Fibroblast of skin of right biceps (primary cell): ENCODE measurements at places on chromosomes 16 and 17.

- peak; percentile 19 for DNase-seq
Measured at GRCh38 chr17:36705874-36706731, 104.7 kb downstream of the MRM1 start.

DNA sequence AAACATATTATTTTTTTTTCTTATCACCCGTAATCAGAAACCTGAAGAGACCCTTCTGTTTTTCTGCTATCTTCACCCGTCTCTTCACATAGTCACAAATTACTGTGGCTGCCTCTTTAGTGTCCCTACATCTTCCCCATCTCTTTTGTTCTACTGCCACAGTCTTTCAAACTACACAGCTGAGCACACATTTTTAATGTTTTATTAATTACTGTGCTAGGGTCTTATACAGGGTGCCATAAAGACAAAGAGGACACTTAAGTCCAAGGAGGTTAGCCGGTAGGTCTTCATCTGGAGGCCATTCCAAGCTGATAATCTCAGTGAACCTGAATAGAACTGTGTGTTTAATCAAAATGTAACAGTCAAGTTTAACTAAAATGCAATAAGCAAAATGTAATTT, 20.7 kb downstream of the CNTNAP4 start:
- DNase-seq, result no peak

GRCh38 chr16:52052818-52053217, 494.1 kb downstream of the TOX3 start:
- no peak for DNase-seq

GRCh38 chr16:77206533-77206932, 7.3 kb downstream of the SYCE1L start:
- DNase-seq, result no peak

GRCh38 chr16:84614968-84615813, 2.7 kb downstream of the COTL1 start:
- DNase-seq, result no peak

- DNase-seq, result no peak
Measured at GRCh38 chr17:56593646-56594319, at the start of gene NOG. TSS of gene NOG (plus strand) at chr17:56593699. CDS start at chr17:56594224, 525 bp downstream.

DNA sequence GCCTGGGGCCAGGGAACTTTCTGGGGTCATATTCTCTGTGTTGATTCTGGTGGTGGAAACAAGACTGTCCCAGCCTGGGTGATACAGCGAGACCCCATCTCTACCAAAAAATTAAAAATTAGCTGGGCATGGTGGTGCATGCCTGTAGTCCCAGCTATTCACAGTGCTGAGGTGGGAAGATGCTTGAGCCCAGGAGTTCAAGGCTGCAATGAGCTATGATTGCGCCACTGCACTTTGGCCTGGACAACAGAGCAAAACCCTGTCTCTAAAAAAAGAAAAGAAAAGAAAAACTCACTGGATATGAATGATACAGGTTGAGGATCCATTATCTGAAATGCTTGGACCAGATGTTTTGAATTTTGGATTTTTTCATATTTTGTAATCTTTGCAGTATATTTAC, 13.6 kb downstream of the SCGB1C2 start:
- no peak for DNase-seq

- DNase-seq, result no peak
Measured at GRCh38 chr16:29810699-29811169, 1.3 kb upstream of the PRRT2 start.

DNA sequence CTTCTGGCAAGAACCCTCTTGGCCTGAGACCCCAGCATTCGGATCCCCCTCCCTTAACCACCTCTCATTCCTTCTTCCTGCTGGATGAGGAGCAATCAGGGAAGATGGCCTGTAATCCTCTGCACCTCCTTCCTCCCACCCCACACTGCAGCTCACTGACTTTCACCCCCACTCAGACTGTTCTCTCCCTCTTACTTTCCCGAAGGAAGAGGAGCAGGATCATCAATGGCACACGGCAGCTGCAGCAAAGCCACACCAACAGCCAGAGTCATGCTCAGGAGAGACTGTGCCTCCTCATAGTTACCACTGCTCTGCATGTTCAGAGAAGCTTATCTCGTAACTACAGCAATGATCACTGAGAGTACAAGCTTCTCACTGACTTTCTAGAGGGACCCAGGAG, 10.1 kb upstream of the TMEM101 start:
- DNase-seq, result no peak

GRCh38 chr16:73629011-73629410, 581.1 kb upstream of the ZFHX3 start:
- DNase-seq, result no peak

- peak; percentile 56 for DNase-seq
Measured at GRCh38 chr16:15857724-15858560, 1.1 kb upstream of the MYH11 start.

DNA sequence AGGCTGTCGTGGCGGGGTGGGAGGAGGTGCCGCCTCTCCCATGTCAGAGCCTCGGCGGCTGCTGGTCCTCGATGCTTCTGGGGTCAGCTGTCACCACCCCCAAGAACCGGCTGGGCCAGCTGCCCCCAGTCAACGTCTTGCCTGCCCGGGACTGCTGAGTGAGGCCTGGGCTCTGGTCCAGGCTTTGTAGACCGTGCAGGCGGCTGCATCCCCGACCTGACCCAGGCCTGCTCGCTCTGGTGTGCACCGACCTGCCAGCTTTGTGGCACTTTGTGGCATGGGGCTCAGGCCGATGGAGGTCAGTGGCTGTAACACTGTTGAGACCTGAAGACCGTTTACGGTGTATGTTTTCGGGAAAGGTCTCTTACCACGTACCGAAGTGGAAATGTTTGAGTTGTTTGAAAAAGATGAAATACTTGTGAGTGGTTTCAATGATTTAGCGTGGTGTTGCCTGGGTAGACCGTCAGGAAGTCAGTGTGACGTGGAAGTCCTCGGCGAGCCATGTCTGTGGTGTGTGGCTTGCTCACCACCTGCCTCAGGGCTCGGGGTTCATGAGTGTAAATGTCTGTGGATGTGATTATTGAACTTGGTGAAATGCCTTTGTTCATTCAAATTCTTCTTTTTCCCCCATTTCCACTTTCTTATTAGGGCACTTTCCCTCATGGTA, 53.2 kb upstream of the ZNF750 start:
- DNase-seq, result no peak

DNA sequence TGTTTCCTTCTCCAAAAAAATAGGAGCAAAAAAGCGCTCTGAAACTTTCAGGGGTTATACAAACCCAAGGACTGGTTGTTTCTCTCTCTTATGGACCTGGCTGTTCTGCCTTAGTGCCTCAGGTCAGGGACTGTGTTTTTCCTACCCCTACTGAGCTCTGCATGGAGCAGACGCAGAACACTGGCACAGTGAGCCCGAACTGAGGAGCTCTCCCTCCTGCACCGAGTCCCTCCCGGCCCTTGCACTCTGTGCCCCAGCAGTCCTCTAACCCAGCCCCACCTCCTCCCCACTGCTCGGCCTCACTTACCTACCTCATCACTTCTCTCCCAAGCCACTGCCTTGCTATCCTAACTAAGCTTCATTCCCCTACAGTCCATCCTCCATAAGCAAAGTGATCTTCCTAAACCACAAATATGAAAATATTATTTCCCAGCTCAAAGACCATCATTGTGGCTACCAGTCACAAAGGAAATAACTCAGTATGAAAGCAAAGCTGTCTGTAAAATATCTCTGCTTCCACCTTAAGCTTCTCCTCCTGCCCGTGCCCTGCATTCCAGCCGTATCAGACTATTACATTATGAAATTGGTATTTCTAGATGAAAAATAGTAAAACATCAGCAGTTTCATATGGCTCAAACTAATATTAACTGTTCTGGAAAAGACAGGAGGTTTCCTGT, 13.6 kb downstream of the MEIOB start:
- DNase-seq, result peak; percentile 29

DNA sequence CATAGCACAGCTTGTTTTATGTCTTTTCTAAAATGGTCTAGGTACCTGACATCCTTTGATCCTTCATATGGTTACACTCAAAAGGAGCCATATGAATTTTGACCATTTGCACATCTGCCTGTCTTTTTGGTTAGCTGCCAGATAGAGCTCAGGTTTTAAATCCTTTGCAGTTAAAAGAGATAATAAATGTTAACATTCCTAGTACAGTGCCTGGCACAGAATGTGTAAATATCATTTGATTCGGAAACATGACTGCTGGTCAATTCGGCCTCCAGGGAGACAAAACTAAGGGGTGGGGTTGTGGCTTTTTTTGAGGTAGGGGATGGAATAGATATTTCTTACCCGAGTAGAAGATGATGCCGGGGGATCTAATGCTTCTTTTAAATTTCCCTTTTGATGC, 64.2 kb downstream of the FTO start:
- no peak for DNase-seq

DNA sequence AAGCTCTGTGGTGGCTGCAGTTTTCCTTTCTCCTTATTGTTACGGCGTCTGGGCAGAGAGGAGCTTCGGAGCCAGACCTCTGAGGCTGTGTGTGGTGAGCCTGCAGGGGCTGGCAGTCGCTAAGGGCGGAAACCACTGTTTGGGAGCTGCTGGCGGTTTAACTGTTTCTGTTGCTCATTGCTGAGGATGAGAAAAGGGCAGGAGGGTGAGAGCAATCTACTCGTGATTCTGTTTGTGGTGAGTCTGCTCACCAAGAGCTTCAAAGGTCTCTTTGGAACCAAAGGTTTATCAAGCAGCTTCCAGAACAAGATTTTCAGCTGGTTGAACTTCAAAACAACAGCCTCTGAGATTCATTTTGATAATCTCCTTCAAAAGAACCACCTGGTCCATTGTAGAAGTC, 143.9 kb downstream of the ANKFN1 start:
- DNase-seq, result peak; percentile 61

GRCh38 chr16:86621966-86622365, 43.6 kb downstream of the FOXL1 start:
- DNase-seq, result no peak

- no peak for DNase-seq
Measured at GRCh38 chr16:27366687-27367460, 35.1 kb upstream of the IL21R start.

- DNase-seq, result peak; percentile 43
Measured at GRCh38 chr17:65856865-65857264, 295.4 kb upstream of the AXIN2 start.

GRCh38 chr16:67833030-67833414, 9.1 kb upstream of the THAP11 start:
- DNase-seq, result peak; percentile 74
